Stimulated activated CD8-positive, alpha-beta memory T cell treated with anti-CD3 and anti-CD28 coated beads, Interleukin-4, amount 100 ng/mL, for 48 hours (primary cell): ENCODE measurements at places on chromosomes 2 and 18.

DNA sequence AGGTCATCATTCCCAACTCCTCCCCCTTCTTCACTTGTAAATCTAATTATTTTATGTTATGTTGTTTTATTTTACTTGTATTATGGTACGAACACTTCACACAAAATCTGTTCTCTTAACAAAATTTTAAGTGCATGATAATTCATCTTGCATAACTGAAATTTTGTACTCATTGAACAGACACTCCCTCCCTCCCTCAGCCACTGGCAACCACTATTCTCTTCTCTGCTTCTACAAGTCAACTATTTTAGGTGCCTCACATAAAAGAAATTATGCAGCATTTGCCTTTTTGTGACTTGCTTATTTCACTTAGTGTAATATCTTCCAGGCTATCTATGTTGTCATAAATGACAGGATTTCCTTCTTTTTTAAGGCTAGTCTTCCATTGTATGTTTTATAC is 30.4 kb upstream of the OSBPL6 start:
- DNase-seq = no peak

GRCh38 chr2:163364736-163365135 is 371.1 kb downstream of the FIGN start:
- DNase-seq = no peak

GRCh38 chr2:5975401-5975800 is 283.2 kb downstream of the SOX11 start:
- no peak for DNase-seq

- DNase-seq = no peak
These were observed 60.6 kb upstream of the SMAD7 start for GRCh38 chr18:49011291-49011746.

DNA sequence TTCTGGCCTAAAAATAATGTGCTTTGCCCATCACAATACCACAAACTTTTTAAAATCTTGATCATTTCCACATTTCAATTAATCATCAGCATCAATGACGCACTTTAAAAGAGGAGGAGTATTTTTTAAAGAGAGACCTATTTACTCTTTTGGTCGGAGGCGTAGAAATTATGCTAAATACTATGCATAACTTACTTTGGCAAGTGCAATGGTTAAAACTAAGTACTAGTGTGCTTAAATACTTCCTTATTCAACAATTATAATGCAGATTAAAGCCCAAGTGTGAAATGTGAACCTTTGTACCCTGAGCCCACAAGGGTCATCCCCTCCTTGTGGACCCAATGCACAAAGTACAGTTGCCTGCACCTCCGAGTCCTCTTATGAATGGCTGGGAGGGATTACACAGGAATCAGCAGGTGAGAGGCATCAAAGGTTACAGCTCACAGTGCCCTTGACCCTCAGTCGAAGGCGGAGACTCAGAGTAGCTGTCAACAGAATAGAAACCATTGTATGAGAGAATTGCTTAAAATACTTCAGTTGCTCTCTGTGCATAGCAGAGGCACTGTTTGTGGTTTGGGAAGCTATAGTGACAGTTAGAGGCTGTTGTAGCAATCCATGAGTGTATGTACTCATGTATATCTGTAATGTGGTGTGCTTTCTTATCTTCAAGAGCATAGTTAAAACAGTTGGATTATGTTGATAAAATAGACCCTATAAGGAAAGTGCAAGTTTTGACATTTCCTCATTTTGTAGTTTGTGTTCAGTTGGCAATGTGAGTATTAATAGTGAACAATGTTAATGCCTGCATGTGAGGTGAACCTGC is 151.7 kb upstream of the ITGA4 start:
- DNase-seq = peak; percentile 55

GRCh38 chr2:3024401-3024935 is 353.1 kb downstream of the EIPR1 start:
- no peak for DNase-seq

DNA sequence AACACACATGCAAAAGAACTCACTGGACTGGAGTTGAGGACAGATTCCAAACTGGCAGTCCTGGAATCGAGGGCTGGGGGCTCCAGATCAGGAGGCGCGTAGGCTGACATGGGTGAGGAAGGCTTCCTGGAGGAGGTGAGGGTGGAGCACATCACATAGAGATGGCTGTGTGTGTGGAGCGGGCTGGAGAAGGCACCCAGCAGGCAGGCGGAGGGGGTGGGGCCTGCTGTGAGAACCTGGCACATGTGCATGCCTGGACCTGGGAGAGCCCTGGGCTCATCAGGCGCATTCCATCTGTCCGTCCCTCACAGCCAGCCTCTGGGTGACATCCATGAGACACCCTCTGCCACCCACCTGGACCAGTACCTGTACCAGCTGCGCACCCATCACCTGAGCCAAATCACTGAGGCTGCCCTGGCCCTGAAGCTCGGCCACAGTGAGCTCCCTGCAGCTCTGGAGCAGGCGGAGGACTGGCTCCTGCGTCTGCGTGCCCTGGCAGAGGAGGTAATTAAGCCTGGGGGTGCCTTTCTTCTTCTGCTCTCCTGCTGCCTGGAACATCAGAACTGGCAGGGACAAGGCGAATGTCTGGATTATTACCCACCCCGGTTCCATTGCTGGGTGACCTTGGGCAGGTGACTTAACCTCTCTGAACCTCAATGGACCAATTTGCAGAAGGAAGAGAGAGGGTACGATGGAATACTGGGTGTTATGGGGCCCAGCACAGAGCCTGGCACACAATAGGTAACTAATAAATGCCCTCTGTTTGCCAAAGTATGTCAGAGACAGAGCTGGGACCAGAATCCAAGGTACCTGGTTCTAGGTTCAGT is 108.3 kb downstream of the DYSF start:
- no peak for DNase-seq

DNA sequence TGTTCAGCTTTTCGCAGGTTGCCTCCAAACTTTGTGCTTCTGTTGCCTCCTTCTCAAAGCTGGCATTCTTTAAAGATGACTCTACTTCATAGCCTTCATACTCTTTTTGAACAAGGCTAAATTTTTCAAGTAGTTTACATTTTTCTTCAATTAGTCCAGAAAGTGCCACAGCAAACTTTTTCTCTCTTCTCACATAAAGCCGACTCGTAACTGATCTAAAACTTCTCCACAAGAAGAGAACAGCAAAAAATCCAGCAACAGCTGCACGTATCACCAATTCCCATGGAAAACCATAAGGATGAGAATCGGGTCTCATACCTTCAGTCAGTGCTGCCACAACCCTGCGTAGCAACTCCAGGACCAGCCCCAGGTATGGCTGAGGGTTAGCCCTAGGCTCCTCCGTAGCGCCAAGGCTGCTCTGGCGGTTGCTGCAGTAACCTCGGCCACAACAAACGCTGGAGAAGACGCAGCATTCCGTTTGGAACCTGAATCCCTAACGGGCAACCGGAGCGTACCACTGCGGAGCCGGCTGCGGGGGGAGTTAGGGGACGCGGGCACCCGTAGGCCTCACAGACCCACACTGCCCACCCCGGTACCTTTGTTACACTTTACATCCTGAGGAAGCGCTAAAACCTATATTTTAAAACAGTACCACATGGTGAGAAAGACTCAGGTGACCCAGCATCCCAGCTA is at the start of gene CTAGE1:
Gene CTAGE1 (minus strand): TSS at position 420 of the 693 bp plus-strand sequence. CDS start 104 bp downstream, at position 316.
- no peak for DNase-seq
